ENCODE measurements at places on chromosomes 1 and 21.

DNA sequence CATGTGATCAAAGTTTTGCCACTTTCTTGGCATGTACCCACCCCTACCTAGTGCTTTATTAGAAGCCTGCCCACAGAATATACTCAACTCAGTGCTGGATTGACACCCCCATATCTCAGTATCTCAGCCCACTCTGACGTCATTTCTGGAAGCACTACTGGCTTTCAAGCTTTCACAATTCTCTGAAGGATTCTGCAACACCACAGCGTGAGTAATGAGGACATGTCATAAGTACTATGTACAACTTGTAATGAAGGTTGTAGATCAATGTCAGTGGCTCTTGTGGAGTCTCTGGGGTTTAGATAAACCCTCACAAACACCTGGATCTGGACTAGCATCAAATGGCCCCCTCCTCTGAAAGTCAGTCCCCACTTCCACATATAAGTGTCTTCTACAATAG, 57.2 kb downstream of the TNFSF4 start:
- DNase-seq: no peak

GRCh38 chr1:214318956-214319736, 38.2 kb downstream of the SMYD2 start:
- DNase-seq: no peak

- DNase-seq: no peak
Observed at GRCh38 chr1:145916745-145917144, 1.8 kb downstream of the PEX11B start.

GRCh38 chr1:192367436-192367835, 50.6 kb downstream of the RGS21 start:
- DNase-seq: no peak

- no peak for DNase-seq
Observed at GRCh38 chr1:172627702-172628101, 31.2 kb upstream of the FASLG start.

DNA sequence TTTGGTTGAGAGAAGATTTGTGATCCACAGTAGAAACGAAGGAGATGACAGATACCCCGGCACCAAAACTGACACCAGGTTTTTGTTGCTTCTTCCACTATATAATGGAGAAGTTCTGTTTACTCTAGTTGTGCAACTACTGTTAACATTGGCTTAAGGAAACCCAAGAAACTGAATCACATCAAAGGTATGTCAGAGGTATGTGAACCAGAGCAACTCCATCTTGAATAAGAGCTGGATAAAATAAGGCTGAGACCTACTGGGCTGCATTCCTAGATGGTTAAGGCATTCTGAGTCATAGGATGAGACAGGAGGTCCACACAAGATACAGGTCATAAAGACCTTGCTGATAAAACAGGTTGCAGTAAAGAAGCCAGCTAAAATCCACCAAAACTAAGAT, 173.7 kb upstream of the CAMK1G start:
- DNase-seq: no peak

- no peak for DNase-seq
Observed at GRCh38 chr1:243980471-243980870, 70.6 kb upstream of the ZBTB18 start.

GRCh38 chr1:201818971-201819750, 9.8 kb upstream of the IPO9 start:
- no peak for DNase-seq

- no peak for DNase-seq
Observed at GRCh38 chr1:185834371-185834905, 100.2 kb downstream of the HMCN1 start.

DNA sequence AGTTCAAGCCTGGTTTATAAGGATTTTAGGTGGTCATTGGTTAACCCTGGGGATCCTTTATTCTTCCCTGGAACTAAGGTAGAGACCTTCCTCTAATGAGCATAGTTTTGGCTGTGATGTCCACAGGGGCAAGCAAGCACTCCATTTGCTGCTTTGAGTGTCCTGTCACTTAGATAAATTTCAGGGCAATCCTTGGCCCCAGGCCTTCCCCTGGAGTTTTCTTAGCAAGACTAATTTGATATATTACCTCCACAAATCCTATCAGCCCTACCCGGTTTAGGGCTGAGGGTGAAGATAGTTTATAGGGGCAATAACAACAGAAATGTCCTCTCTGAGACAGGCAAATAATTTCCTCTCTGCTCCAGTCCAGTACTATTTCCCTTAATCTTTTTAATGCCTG, 166.6 kb downstream of the CYYR1 start:
- DNase-seq: no peak

DNA sequence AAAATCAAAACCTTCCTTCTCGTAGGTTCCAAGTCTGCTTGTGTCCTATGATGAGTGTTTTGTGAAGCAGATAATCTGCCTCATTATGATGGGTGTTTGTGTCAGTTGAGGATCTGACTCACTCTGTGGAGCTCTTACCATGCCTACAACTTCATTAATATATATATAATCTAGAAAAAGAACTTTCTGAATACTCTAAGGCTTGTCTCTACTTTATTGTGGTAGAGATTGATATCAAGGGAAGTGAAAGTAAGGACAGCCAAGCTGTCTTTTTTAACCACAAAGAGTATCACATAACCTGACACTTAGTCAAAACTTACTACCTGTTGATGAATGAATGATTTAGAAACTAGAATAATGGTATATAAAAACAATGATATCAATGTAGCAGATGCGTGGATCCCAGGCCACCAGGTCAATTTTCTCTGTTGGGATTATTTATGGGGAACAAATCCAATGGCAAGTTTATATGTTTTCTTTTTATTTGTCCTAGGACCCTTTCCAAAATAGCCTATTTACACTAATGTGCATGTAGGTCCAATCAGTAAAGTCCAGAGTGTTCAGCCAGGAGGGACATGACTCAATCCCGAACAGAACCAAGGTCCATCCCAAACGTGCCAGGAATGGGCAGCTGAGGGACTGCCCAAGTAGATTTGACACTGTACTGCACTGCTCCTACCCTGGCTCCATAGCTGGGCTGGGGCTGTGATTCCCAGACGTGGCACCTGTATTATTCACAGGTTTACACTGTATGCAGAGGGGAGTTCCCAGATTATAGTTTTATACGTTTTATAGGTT, 182.3 kb upstream of the GREM2 start:
- DNase-seq: no peak

GRCh38 chr1:55726994-55727393, 511.8 kb upstream of the USP24 start:
- DNase-seq: no peak

DNA sequence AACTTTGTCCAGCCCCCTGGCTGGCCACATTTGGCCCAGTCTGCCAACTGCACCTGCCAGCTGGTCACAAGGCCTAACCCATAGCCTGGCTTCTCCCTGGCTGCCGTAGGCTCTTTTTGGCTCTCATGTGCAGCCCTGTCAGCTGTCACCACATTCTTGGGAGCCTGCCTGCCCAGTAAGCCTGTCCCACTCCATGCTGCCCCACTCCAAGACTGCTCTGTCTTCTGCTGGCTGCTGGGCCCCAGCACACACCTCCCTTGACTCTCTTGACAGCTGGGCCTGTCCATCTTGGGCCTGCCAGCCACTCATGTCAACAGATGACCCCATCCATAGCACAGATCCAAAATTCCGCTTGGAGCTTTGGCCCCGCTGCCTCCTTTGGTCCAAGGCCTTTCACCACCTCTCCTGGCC, 74.3 kb upstream of the EDN2 start:
- DNase-seq: no peak

DNA sequence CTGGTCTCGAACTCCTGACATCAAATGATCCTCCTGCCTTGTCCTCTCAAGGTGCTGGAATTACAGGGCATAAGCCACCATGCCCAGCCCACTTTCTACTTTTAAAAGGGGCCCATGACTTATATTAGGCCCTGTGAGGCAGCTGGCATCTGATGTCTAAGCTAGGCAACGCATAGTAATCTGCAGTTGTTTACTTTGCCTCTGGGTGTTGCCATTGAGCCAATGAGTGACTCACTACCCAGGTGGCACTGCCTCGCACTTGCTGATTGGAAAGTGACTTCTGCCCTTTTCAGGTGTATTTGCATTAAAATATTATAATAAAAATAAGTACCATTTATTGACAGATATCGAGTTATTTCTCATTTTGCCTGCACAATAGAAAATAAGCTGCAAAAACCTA, 84.9 kb downstream of the KIF14 start:
- DNase-seq: no peak

GRCh38 chr1:247538561-247538960, 2.3 kb upstream of the OR2C3 start:
- no peak for DNase-seq

DNA sequence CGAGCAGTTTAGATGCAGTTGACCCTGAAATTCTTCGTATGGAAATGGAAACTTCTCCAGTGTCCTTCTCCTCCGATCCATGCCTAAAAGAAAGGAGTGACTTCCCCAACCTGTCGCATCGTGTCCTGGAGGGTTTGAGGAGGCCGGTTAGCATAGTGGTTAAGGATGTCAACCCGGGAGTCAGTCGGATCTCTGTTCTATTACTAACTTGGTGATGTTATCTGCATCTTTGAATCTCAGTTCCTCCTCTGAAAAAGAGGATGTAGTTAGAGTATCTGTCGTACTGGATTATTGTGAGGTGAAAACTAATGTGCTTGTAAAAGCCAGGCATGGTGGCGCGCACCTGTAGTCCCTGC, 684 bp downstream of the ZBTB8B start:
- DNase-seq: no peak

GRCh38 chr1:232617237-232617636, 12.7 kb downstream of the SIPA1L2 start:
- DNase-seq: no peak

DNA sequence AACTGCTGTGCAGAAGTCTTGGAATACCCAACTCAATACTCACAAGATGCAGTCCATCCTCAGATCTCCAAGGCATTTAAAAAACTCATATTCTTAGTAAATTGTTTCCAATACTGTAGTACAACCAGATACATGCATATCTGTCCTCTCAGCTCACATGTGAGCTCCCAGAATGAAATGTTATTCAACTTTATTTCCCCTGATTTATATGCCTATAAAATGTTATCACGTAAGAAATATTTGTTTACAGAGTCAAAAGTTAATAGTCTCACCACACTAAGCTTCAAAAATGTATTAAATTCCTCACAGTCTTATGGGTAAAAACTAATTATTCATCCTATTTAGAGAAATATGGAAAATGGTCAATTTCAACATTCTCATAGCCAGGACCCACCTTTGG, 56.6 kb downstream of the LTN1 start:
- DNase-seq: no peak

GRCh38 chr1:170262276-170262939, 116.6 kb downstream of the NTMT2 start:
- no peak for DNase-seq

DNA sequence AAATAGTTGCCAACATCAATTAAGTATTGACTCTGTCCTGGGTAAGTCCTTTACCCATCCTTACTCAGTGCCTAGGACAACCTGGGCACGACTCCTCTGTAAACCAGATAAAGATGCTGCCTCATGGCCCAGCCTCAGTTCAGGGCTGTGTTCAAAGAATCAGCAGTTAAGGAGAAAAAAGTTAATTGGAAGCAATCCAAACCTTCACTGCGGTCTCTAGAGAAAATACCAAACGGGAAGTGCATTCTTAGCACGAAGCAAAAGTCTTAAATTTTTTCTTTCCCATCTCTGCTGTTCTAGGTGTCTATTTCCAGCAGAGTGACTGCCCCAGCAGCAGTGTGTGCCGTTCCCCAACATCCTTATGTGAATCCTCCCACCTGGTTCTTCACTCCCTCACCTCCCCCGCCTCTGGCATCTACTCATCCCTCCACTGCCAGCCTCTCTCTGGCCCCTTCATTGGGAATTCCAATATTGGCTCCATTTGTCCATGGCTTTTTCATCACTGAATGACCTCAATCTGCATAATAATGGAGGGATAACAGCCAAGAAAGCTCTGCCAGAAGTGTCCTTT, 23.2 kb downstream of the KANK4 start:
- no peak for DNase-seq

DNA sequence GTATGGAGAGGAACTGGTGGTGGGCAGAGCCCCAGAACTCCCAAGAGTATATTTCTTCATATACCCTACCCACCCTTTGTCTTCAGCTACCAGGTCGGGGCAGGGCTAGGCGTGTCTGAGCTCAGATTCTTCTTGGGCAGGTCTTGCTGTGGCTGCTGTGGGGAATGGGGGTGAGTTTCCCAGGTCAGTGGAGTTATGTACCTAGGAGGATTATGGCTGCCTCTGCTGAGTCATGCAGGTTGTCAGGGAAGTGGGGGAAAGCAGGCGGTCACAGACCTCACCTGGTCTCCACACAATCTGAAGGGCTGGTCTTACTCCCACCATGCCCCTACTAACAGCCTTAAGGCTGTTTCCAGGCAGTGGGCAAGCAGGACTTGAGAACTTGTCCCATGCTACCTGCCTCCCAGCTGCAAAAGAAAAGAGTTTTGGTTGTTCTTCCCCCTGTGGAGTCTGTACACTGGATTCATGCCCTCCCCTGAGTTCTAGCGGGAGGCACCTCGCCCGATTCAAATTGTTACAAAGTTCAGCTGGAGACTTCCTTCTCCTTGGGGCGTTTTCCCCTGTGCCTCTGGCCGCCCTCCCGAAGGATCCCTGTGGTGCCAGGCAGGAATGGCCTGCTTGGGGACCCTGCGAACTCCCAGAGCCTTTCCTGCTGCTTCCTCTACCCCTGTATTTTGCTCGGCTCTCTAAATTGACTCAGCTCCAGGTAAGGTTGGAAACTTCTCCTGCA, 58.6 kb downstream of the NPHS2 start:
- DNase-seq: no peak

GRCh38 chr1:54077359-54077758, 24.0 kb downstream of the TCEANC2 start:
- no peak for DNase-seq

GRCh38 chr21:15751037-15751436, 21.3 kb downstream of the USP25 start:
- no peak for DNase-seq

DNA sequence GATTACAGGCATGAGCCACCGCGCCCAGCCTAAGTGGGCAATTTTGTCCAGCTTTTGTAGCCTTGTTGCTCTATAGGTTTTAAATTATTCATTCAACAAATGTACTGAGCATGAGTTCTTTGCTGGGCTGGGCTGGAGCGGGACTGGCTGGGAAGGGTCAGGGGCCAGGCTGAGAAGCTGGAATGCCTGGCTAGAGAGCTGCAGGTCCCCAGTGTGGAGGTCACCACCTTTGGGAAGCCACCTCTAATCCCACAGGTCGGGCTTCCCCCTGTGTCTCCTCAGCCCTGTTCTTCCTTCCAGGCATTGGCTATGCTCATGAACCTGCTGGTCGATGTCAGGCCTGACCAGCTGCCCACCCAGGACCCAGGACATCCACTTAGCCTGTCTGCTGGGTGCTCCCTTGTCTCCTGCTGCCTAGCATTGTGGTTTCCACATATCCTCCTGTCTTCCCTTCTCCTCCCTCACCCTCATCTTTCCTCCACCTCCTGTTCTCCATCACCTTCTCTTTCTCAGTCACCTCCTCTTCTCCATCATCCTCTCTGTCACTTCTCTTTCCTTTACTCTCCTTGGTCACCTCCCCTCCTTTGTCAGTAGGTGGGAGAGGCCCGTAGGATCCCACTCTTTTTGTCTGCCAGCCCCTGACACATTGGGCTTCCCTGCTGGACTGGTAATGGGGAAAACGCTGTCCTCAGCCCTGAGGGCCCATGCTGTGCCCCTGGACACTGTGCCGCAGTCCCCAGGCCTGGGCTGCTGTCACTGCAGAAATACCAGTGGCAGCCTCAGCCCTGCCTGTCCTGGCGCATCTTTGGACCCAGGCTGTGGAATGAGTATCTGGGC, 23.8 kb downstream of the SERINC2 start:
- DNase-seq: no peak

GRCh38 chr1:228361314-228362140, 45.1 kb downstream of the TRIM11 start:
- no peak for DNase-seq
